GM18507 (cell line): ENCODE measurements at places on chromosomes 3 and 15.

GRCh38 chr3:134029256-134029733, 430 bp downstream of the SLCO2A1 start:
- DNase-seq = no peak

DNA sequence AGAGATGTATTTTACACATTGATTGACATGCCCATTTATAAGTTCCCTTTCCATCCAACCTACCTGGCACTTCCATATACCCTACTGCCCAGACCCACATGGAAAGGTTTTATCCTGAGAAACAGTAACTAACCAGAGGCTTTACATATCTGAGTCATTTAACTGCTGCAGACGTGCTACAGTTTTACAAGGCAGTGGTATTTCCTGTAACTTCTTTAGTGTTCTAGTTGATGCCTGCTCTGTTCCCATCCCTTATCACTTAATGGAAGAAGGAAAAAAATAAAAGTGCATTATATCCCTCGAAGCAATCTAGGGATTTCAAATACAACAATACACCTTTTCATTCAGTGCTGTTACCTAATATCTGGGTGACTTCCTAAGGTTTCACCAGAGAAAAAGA, 107.1 kb downstream of the TMCO5A start:
- no peak for DNase-seq

DNA sequence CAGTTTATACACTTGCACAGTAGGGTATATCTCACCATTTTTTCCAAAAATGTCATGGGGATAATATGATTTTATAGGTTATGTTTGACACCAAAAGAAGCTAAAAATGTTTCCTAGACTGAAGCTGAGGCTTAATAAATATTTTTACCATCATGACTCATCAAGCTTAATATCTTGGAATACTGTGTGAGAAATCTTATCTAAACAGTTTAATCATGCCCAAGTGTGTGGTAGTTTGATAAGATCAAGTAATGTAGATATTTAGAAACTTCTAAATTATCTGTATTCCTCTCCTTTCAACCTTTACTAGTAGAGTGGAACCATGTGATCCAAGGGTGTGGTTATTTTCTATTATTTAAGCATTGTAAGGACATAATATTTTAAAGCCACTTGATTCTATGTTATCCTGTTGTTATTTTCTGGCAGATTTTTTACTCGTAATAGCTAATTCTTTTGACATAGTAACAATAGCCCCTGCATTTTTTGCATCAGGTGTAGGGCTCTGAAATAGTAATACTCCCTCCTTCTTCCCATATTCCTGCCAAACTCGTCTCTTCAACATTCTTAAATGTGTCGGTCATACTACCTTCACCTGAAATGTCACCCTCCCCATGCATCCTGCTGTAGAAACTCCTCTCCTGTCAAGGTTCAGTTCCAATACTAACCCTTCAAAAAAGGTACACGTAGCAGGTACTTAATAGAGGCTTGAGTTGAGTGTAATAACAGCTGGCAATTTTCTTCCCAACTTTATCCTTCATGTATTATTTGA, 729.6 kb downstream of the NLGN1 start:
- no peak for DNase-seq

DNA sequence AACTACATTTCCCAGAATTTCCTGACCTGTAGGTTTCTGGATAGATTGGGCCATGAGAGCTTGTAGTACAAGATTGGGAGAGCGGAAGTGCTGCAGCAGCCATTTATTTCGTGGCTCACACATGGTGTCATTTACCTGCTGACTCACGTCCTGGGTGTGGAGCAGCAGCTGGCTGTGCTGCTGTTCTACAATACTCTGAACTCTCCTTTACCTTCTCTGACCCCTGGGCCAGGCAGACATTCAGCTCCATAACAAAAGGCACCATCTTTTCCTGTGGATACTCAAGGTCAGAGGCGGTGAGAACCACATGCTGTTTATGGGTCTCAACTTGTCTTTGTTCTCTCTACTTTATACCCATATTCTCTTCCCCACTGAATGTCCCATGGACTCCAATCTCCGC, 490.2 kb downstream of the IGSF11 start:
- DNase-seq = no peak

GRCh38 chr3:138140940-138141339, 8.8 kb upstream of the A4GNT start:
- no peak for DNase-seq

DNA sequence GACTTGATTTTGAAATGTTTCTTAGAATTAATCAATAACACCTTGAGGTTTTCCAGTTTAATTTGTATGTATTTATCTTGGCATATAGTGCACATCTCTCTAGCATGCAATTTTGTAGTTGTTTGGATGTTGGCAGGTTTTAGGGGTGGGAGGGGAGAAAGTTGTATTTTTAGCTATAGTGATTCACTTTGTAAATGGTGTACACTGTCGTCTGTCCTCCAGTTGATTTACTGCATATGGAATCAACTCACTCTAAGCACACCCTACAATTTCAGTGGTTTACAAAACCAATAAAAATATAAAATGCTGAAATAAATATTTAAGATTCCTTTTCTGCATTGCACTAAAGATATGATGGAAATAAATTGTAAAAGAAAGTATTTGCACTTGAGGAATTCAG, 199.1 kb downstream of the CDIN1 start:
- DNase-seq = no peak

GRCh38 chr15:98514034-98514622, 134.2 kb upstream of the IGF1R start:
- no peak for DNase-seq

DNA sequence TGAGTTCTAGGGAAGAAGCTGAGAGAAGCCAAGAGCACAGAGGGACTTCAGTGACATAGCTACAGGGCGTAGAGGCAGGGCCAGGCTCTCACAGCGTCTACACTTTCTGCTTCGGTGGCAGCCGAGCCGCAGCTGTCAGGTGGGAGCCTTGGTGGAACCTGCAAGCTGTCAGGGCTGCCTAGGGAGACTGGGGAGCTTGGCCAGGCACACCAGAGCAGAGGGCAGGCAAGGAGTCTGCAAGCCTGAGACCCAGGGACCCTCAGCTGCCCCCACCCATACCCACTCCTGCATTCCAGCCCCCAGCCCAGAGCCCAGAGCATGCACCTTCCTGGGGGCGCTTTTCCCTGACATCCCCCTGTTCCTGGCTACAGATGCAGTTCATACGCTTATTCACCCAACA, 13.4 kb upstream of the KLF15 start:
- no peak for DNase-seq

DNA sequence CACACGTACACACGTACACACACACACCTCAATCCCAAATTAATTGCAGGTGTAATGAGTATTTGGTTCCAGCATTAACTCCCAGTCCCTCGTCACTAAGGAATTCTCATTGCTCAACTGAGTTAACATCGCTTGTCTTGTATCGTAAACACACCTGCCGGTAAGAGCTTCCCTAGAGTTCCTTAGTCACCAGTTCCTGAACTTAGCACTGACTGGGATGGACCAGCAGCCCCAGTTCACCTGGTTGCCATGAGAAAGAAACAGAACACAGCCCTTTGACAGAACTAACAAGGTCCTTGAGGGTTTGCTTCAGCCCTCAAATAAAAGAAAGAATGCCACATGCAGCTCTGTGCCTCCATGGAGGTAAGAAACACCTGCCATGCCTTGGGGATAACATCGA, 66.3 kb upstream of the SLCO3A1 start:
- DNase-seq = no peak

- no peak for DNase-seq
Observed at GRCh38 chr3:43000387-43000786, 21.3 kb downstream of the GASK1A start.

DNA sequence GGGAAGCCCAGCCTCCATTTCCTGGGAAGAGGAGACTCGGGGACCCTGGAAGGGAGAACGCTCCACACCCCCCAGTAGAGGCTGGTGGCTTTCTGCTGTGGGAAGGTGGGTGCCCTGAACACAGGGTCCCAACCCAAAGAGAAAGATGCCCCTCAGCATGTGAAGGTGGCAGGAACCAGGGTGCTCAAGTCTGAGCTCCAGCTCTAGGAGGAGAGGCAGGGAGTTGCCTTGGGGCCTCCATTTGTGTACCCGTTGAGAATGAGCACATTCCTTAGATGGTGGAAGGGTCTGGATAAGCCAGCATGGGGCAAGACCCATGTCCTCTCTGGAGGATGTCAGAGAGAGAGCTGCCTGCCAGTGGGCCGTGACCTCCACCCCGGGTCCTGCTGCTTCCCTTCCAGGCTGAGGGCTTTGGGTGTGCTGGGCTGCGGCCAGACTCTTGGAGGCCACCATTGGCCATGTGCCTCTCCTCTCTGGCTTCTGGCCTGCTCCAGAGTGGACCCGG, 212.4 kb downstream of the TBC1D2B start:
- no peak for DNase-seq

DNA sequence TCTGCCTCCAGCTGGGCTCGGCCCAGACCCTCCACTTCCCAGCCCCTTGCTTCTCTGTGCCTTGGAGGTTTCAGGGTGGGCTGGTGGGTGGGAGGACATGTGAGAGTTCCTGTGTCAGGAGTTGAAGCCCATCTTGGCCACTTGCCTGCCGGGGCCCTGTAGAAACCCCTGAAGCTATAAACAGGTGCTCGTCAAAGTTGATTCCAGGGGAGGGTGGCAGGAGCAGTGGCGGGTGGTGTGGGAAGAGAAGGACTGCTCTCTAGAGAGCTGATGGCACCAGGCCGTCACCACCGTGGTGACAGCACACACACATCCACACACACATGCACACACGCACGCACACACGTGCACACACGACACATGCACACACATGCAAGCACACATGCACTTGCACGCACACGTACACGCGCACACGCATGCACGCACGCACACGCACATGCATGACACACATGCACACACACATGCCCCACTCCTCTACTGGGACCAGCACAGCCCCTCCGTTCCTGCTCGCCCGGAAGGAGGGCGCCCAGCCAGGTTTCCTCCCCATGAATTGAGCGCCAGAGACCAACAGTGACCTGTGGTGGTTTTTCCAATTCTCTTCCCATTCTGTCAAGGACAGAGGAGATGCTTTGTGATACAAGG, 56.3 kb upstream of the CGNL1 start:
- DNase-seq = no peak

- DNase-seq = no peak
Observed at GRCh38 chr15:89814112-89814742, 425 bp downstream of the ANPEP start.

- no peak for DNase-seq
Observed at GRCh38 chr3:62312201-62312600, 61.1 kb downstream of the FEZF2 start.

DNA sequence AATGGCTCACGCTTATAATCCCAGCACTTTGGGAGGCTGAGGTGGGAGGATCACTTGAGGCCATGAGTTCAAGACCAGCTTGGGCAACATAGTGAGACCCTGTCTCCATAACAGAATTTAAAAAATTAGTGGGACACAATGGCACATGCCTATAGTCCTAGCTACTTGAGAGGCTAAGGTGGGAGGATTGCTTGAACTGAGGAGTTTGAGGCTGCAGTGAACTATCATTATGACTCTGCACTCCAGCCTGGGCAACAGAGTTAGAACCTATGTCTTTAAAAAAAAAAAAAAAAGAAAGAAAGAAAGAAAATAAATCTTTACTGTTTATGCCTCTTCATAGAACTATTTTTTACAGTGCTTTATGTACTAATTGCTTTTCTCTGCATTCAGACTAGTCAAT, 84.6 kb upstream of the LMOD3 start:
- no peak for DNase-seq

GRCh38 chr3:157551961-157552360, 48.7 kb upstream of the VEPH1 start:
- no peak for DNase-seq

GRCh38 chr3:119562307-119562961, 3.0 kb upstream of the CD80 start:
- DNase-seq = no peak

DNA sequence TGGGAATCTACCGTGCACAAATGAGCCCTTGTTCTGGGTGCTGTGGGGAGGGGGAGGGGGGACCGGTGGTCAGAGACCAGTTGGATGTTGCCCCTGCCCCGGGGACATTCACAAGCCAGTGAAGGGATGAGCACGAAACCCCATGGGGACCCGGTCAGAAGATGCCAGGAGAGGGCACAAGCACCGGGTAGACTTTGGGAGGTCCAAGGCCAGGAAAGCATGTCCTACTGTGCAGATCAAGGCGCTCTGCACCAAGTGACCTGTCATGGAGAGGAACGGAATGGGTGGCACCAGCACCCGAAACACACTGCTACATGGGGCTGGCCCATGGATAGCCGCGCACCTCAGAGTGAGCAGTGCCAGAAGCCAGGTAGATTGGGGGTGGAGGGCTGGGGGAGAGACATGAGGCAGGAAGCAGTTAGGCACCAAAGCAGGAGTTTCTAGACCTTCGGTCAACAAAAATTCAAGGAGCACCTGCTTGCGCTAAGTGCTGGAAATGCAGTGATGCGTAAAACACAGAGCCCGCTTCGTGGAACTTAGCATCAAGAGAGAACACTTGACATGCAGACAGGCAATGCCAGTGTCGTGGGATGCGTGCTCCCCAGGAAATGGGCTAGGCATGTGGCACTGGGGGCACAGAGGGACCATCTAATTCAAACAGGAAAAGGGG, 99.1 kb downstream of the CPN2 start:
- DNase-seq = no peak

DNA sequence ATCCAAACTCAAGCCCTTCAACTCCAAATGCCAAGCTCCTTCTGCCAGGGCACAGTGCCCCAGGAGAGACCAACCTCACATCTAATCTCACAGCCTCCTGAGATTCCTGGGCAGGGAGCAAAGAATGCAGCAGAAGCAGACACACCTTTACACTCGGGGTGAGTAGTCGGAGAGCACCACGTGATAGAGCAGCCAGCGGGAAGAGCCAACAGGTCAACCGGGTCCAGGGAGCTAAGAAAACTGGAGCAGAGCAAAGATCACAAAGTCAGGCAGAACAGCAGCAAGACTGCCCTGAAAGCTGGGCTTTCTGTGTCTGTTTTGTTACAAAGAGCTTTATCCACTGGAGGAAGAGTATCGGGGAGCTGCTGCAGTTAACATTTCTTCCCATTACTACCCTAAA, 4.2 kb downstream of the B3GALNT1 start:
- DNase-seq = no peak

GRCh38 chr3:112829046-112829445, 17.6 kb downstream of the CD200R1L start:
- DNase-seq = no peak

DNA sequence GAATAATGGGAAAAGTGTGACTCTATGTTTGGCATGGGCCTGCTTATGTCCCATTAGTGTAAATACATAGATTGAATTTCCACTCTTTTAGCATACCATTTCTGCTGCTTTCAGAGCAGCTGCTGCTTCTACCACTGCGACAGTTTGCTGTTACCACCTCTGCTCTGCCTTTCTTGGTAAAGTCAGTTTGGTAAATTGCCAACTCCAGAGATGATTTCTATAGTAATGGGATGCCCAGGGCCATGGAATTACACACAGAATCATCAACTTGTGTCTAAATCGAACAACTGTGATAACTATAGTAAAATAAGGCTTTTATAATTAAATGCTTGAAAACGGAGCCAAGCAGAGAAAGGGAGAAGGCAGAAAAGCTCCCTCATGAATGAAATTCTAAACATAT, 168.4 kb upstream of the VEPH1 start:
- no peak for DNase-seq

GRCh38 chr3:24197809-24198208, 252.7 kb downstream of the NR1D2 start:
- DNase-seq = no peak

GRCh38 chr3:24237971-24238706, 256.5 kb downstream of the THRB start:
- peak; percentile 15 for DNase-seq
